ENCODE measurements at places on chromosomes 2 and 18. TPM values are rescaled to one million over a fixed set of nuclear protein-coding genes. Genes with fewer than 3 reads are reported as not detected.

- DNase-seq = no peak
Observed at GRCh38 chr2:129058981-129059380, 740.3 kb upstream of the HS6ST1 start.

The IL36G gene
- total RNA-seq = not detected

GRCh38 chr2:36664696-36665076, 31.8 kb upstream of the VIT start:
- no peak for DNase-seq

DNA sequence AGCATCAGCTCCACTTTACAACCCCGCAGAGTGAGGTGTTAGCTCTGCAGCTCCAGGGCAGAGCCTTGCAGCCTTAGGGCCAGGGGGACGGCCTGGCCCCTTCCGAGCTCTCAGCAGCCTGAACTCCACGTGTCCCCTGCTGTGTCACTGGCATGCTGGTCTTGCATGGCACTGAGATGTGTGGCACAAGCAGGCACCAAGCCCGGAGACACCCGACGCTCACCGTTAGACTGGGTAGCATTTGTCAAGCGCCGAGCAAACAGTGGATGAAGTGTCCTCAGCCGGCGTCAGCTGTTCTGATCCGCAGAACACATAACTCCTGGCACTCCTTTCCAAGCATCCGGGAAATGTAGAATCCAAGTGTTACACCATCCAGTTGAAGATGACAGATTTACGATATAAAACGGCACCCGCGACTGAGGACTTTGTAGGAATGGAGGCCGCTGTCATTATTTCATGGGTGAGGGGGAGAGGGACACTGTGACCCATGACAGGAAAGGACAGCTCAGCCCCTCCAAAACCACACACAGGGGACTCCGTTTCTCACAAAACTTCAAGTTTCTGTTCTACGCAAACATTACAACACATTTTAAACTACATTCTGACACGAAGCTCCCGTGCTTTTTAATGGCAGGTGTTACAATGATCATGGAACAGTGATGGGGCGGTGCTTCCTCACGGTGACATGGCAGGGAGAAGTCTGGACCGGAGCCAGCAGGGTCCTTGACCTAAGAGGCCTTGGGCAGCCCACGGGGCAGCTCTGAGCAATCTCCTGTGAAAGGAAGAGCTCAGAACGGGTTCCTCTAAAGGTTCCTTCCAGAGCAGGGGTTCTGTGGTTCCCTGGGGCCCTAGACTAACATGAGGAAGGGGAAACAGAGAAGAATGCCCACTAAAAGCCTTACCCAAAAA, 89.4 kb downstream of the HDAC4 start:
- DNase-seq = no peak

DNA sequence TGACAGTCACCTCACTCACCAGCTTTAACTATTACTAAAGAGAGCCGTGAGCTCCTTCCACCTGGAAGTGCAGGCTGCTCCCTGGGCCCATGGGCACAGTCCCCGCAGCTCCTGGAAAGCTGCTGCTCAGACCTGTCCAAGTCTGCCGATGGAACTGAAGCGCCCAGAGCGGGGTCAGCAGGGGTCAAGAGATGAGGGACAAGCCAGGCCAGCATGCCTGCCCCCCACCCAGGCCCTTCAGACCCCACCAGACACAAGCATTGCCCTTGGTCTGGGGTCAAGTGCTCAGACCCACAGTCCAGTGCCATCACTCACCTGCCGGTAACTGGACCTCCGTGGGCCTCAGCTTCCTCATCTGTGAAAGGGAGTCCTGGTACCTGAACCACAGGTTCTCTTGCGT, 59.9 kb downstream of the BIN1 start:
- no peak for DNase-seq

The FSIP2 gene
- 0.26 TPM for total RNA-seq

The CFC1 gene
- not detected for total RNA-seq

DNA sequence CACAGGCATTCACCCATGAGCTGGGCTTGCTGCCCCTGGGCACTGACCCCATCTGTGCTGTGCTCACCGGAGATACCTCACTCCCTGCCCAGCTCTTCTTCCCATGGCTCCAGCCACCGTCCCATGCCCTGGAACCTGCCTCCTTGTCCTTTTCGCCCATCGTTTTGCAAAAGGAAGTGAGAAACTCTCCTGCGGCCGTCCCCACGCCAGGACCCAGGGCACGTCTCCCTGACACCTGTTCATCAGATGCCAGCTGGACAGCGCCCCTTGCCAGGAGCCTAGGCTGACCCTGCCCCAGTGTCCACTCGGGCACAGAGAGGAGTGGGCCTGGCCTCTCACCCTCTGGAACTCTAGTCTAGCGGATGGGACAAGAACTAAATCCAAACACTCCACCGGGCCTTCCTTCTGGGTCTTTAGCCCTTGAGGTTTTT, 238.6 kb downstream of the SEPTIN10 start:
- DNase-seq = no peak

GRCh38 chr18:12029786-12030584, 48.7 kb downstream of the IMPA2 start:
- no peak for DNase-seq

DNA sequence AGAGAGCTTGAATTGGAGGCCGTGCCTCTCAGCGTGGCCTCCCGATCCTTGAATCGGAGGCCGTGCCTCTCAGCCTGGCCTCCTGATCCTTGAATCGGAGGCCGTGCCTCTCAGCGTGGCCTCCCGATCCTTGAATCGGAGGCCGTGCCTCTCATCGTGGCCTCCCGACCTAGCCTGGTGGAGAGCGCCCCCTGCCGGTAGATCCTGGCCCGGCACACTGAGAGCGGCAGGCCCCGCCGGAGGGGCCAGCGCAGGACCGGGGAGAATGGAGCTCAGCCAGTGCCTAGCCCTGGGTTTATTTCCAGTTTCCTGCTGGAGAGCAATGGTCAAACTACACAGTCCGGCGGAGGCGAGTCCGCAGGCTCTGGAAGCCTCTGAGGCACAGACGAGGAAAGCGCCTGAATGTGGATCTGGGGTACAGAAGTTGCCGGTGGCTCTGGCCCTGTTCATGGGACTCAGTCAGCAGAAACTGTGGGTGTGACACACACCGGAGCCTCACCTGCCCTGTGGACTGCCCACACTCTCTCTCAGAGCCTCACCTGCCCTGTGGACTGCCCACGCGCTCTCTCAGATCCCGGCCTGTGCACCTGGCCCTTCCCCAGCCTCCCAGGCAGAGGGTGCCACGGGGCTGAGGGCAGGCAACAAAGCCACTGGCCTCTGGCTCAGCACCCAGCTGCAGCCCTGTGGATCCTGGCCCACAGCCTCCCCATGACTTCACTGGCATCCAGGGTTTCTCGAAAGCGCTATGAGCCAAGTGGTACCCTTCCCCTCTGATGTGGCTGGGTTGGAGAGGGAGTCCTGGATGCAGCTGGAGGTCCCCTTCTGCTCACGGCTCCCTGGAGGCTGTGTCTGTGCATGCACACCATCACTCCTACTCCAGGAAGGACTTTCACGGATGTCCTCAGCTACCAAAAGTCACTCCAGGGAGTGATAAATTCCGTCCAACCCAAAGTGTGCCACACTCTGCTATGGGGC, 1.5 kb downstream of the IL36B start:
- DNase-seq = no peak

- no peak for DNase-seq
Observed at GRCh38 chr2:229267080-229267479, 4.0 kb downstream of the PID1 start.

DNA sequence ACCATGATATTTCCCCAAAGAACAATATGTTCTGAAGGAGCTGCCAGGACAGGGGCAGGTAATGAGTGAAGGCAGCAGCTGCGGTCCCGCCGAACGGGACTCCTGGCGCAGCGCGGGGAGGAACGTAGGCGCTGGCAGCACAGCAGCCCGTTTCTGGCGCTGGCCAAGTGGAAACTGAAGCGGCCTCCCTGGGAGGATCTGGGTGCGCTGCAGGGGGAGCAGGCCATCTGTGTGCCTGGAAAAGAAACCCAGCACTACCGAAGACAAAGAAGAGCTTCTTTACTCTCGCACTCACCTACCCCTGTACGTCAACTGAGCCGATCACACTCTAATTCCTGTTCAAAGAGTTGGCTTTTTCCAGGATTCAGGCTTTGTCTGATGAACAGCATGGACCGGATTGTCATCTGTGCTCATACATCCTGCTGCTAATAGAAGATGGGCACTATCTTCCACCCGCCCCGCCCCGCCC, 11.8 kb downstream of the G6PC2 start:
- DNase-seq = no peak

The C2orf66 gene
- under 0.01 TPM for total RNA-seq

The NABP1 gene
- 45.5 TPM for total RNA-seq

DNA sequence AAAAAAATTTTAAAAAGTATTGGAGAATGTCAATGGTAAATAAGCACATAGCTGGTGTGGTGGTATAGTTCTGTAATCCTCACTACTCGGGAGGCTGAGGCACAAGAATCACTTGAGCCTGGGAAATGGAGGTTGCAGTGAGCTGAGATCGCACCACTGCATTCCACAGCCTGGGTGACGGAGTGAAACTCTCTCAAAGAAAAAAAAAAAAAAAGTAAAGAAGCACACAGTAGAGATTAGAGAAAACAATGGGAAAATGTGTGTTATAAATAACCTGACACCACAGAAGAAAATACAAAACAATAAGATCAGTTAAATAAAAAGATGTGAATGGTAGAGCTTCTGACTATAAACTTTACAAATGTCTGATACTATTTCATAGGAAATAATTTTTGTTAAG, 163.7 kb upstream of the WDSUB1 start:
- DNase-seq = no peak

The DSEL gene
- 3.3 TPM for total RNA-seq

DNA sequence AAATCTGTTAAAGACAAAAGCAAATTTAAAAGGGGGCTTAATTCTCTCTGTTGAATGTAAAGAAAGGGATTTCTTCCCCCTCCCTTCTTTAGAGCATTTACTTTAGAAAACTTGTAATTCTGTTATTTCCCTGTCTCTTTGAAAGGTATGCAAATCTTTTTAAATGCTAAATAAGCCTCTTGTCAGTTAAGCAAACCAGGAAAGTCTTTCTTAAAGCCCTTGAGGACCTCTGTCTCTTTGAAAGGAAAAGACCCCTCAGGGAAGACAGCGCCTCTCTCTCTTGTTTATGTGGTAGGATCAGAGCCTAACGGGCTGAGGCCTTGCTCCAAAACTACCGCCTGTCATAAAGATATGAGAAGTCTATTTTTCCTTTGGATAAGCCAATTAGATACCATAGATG, 139.9 kb upstream of the CDH7 start:
- no peak for DNase-seq

GRCh38 chr2:236943841-236944513, 141.7 kb upstream of the COPS8 start:
- no peak for DNase-seq
